Activated T-cell treated with anti-CD3 and anti-CD28 coated beads for 1 hour (primary cell): ENCODE measurements at places on chromosomes 2 and 18.

- no peak for DNase-seq
Observed at GRCh38 chr18:68284236-68284780, 430.6 kb downstream of the TMX3 start.

- DNase-seq = no peak
Observed at GRCh38 chr2:199431746-199432213, 26.0 kb downstream of the SATB2 start.

DNA sequence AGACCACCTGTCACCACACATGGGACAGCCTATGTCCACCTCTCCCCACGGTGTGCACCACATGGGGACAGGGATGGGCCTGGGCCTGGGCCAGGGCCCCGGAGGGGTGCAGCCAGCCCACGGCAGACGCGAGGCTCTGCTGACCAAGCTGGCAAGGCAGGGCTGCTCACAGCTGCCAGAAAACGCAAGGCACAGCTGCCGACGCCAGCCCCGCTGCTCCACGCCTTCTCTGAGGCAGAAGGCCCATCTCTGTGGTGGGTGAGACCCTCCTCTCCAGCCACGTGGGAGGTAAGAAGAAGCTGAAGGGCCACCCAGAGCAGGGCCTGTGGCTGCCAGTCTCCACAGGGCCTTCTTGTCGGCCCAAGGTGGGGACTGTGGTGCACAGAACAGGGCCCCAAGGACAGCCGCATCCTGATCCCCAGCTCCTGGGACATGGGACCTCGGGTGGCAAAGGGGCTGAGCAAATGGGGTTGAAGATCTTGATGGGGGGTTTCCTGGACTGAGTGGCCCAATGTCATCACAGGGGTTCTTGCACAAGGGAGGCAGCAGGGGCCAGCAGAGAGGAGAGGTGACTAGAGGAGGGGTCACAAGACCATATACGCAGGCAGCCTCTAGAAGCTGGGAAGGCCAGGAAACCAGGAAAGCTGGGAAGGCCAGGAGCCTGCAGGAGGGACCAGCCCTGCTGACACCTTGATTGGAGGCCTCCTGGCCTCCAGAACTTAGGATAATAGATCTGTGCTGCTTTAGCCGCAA lies 72.3 kb downstream of the NDUFA10 start:
- no peak for DNase-seq

DNA sequence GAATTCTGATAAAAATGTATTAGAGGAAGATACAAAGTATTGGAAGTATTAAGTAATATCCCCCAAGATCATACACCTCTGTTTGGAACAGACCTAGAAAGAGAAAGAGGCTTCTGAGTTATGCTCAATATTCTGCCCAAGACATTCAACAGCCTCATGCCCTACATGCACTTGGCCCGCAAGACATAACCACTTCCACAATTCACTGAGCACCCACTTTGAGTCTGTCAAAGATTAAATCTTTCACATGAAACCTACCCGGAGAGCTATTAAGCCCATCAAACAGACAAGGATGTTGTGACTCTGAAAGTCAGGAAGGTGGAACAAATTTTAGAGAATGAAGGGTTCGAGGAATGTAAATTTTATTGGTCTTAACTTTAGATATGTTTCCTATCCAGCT lies 344.7 kb upstream of the SYT4 start:
- no peak for DNase-seq

GRCh38 chr18:58640891-58641610 lies 12.2 kb upstream of the ALPK2 start:
- DNase-seq = no peak

GRCh38 chr2:23614701-23615100 lies 229.7 kb downstream of the KLHL29 start:
- DNase-seq = no peak

DNA sequence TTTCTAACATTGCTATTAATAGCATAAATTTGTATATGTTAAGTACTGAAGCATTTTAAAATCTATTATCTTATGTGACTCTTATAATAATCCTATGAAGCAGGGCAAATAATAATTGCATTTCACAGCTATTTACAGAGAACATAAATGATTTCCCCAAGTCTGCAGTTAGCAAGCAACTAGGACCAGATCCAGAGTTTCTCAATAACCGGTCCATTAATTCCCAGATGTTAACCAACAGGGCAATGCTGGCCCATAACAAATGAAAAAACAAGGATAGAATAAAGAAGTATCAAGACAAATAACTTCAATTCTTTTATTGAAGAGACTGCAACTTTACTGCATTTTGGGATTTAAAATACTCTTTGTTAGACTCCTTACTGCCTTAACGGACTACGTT lies 91.7 kb upstream of the SPTBN1 start:
- no peak for DNase-seq

- no peak for DNase-seq
Observed at GRCh38 chr18:30870466-30870865, 172.1 kb downstream of the DSC3 start.

GRCh38 chr2:74292751-74293150 lies 50.5 kb downstream of the SLC4A5 start:
- no peak for DNase-seq

- DNase-seq = no peak
Observed at GRCh38 chr18:13336841-13337240, 118.3 kb downstream of the LDLRAD4 start.

DNA sequence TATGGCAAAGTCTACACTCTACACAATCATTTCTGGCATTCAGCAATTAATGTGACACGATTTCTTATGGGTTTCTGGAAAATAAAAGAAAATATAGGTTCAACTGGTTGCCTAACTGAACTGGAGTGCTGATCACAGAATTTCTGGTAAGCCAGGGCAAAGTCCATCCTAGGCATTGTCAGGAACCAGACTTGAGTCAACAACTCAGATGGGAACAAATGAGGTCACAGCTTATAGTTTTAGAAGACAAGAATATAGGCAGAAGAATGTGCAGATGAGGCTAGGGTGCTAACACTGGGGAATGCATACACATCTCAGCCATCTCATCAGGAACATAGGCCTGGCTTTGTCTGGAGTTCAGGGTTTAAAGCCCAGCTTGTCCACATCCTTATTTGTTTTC lies 317.2 kb upstream of the ID2 start:
- DNase-seq = no peak

DNA sequence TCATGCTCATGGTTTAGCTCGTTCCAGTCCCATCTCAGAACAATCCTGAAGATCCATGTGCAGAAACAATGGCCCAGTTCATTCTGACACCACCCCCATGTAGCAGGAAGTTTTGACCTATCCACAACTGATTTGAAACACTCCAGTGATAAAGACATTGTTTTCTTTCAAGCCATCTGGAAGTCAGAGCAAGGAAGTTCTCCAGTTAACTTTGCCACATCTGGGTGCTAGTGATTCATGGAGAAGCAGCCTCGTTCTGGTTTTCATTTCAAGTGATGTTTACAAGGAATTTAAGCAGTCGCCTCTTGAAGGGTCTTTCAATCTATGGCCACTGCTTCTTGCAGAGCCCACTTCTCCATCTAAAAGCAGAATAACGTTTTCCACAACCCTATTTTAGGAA lies 36.6 kb upstream of the TWIST2 start:
- no peak for DNase-seq

DNA sequence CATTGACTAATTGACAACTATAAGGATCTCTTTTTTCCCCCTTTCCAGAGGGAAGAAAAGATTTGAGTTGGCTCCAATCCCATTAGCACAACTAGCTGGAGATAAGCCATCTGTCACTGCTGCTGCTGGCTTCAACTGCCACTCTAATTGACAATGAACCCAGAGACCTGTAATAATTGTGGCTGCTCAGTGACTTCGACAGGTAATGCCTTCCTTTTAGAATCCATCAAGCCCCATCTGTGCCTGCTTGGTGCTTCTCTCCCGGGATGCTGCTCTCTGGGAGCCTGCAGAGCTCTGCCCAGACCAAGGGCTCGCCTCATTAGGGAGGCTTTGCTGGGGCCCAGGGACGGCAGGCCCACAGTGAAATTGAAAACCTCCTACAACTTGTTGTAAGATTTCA lies 376.7 kb upstream of the SOX11 start:
- no peak for DNase-seq

- DNase-seq = no peak
Observed at GRCh38 chr2:152372438-152372984, 37.5 kb downstream of the FMNL2 start.

GRCh38 chr2:128495996-128496547 lies 177.4 kb upstream of the HS6ST1 start:
- no peak for DNase-seq

- no peak for DNase-seq
Observed at GRCh38 chr2:77538031-77538430, 15.9 kb upstream of the LRRTM4 start.

GRCh38 chr2:104938231-104938941 lies 84.5 kb downstream of the POU3F3 start:
- no peak for DNase-seq

DNA sequence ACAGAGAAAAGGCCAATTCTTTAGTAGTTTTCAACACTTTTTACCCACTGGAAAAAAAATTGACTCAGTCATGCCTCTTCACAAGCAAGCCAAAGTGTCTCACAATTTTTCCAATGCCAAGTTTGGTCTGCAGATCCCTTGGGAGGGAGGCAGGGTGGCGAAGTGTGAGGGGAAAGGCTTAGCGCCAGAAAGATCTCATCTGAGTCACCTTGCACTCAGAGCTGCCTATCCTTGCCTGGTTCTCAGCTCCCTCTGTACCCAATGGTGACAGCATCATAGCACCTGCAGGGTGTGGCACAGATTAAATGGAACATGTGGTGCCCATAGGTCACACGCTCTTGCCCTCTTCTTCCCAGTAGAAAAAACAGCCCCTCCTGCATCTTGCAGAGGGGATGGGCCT lies 55.2 kb upstream of the GYPC start:
- no peak for DNase-seq

- no peak for DNase-seq
Observed at GRCh38 chr2:239951825-239952224, 73.3 kb downstream of the NDUFA10 start.

- no peak for DNase-seq
Observed at GRCh38 chr2:170823088-170823897, 6.6 kb downstream of the GAD1 start.

- DNase-seq = no peak
Observed at GRCh38 chr18:37854396-37854795, 288.8 kb upstream of the CELF4 start.

DNA sequence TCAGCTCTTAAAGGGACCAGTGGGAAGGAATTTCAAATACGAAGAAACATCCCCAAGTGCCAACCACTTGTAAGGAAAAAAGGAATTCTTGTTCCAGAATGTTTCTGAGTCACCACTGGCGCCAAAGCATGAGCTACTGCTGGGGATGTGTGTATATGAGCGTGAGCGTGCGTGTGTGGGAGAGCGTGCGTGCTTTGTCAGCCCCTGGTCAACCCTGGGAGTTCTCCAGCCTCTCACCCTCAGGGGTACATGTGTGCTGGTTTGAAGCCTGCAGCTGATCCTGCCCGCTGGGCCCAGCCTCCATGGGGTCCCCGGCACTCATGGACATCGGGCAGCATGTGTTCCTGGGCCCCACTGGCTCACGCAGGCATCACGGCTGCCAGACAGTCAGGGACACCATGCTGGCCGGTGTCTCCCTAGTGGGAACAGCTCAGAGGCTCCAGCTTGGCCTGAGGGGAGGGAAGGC lies 17.1 kb downstream of the HS6ST1 start:
- no peak for DNase-seq

DNA sequence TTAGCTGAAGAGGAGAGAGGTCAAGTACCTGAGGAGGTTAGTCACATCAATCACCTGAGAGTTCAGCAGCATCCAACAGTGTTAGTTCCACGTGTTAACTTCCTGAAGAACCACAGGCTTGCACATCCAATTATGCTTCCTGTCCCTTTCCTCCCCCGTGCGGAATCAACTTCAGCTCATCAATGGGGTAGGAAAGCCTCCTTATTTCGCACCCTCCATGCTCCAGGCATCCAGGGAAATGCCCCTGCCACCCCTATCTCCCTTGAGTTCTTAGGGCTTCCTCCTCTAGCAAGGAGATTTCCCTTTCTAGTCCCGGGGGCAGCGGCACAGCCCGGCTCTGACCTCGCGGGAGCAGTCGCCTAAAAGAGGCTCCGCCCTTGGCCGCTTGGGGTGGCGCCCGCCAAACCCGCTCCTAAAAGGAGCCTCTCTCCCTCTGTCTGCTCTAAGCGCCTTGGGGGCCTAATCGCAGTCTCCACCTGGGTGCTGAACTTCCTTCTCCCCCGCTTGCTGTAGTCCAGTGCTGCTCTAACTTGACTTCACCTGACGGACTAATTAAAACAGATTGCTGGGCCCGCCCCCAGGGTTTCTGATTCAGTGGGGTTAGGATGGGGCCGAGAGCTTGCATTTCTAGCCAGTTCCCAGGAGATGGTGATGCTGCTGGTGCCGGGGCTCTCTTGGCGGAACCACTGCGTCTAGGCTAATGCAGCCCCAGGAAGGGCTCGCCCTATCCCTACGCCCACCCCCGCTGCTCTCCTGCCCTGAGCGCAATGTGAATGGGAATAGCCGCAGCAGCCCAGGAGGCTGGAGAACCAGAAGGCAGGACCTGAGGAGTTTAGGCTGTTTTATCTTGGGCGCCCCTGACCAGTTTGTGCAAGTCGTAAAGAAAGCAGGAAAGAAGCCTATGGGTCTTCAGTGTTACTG lies 3.4 kb upstream of the TET3 start:
- no peak for DNase-seq

GRCh38 chr2:122530814-122531213 lies 775.4 kb downstream of the TSN start:
- DNase-seq = no peak

DNA sequence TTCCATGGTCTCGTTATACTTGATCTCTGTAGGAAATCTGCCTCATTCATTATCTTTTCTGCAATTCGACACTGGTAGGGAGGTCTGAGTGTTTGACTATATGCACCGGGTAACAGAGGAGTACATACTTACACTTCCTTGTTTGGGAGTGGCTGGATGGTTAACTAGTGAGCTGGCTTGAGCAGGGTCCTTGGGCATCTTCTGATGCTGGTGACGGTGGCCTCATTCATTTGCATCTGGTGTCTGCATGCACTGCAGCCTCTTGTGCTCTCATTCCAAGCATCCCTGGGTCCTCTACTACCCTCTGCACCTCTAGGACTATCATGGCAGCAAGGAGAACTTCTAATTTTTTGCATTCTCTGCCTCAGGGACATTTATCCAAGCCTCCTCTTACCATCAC lies 100.0 kb upstream of the TCF4 start:
- no peak for DNase-seq

DNA sequence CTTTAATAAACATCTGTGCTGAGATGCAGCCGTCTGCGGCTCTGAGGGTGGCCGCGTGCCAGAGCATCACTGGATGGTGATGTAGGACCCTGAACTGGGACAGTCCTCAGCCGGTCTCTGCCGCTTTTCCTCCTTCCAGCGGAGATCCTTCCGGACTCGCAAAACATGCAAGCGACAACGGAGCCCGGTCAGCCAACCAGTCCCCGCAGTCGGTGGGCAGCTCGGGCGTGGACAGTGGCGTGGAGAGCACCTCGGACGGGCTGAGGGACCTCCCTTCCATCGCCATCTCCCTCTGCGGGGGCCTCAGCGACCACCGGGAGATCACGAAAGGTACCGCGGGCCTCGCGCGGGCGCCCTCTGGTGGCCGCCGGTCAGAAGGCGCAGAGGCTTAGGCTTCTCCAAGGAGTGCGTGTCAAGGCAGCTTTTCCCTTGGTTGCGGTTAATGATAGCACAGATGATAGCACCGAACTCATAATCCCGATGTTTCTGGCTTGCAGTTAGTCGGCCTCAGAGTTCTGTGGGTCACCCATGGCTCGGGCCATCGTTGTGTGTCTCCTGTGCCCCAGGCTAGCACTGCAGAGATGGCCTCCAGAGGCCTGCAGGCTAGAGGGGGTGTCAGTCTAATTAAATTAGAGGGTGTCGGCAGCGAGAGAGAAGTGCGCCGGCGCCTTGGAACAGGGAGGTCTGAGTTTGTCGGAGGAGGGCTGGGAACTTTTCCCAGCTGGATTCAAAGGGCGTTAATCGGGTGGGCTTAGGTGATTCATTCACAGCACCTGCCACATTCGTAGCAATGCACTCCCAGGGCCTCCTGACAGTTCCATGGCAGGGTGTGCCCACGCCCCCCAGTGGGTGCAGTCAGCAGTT lies 38.5 kb downstream of the LPIN1 start:
- DNase-seq = peak; percentile 40
